Effector CD8-positive, alpha-beta T cell (primary cell): ENCODE measurements at places on chromosomes 1 and 21.

GRCh38 chr1:9031484-9032259, 5.4 kb upstream of the SLC2A7 start:
- no peak for DNase-seq

GRCh38 chr1:181356505-181357340, 126.6 kb upstream of the CACNA1E start:
- DNase-seq, result no peak

DNA sequence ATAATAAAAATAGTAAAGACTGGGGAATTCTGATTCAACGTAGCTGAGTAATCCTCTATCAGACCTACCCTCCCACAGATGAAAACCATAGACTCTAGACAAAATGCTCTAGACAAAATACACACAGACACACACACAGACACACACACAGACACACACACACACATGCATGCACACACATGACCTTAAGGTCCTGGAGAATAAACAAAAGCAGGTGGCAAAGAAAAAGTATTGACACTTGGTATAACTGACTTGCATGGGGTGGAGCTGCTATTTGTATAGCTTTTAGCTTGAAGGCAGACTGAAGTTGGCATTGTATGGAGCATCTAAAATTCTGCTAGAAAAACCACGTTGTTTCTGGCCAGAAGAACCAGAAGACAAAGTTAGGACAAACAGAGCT, 29.3 kb downstream of the C1orf141 start:
- no peak for DNase-seq

DNA sequence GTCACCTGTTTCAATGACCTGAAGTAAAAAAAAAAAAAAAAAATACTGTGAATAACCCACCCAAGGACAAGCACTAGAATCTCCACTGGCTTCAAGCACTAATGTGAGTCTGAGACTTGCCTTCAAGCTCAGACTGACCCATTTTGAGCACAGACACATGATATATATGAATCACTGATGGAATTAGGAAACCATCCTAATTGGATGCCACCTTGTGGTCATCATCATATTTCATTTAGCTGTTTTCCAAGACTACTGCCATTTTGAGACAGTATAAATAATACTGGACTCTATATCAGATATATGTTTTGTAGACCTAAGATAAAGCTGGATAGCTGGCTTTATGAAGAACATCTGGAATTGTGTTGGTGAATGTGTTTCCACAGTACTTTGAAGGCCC, 1232.0 kb downstream of the KCNT2 start:
- DNase-seq, result no peak

DNA sequence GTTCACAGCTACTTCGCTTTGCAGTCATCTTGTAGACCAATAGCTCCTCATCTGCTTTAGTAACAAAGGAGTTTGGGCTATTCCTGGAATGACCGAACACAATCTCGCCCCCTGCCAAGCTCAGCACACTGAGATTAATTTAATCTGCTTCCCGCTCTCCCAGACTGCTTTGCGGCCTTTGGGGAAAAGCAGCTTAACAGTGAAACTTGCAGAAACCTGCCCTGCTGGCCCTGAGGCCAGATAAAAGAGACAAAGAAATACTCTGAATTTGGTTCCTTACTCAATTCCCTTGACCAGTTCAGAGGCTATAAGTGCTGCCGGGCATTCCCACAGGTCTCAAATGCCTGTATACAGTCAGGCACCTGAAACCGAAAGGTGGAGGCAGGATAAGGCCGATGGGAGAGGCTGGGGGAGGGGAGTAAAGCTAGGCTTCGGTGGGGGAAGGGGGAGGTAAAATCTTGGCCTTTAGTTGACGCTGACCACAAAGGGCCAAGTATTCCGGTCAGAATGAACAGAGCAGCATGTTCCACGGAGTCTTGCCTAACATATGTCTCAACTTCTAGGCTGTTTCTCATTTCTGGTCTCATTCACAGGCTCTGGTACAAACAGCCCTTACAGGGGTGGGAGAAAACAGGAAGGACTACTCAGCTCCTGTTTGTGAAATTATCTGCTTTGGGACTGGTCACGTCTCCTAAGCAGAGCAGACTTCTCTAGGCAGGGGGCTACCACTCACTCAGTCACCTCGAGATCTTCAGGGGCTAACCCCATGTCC, 17.7 kb upstream of the A3GALT2 start:
- no peak for DNase-seq

DNA sequence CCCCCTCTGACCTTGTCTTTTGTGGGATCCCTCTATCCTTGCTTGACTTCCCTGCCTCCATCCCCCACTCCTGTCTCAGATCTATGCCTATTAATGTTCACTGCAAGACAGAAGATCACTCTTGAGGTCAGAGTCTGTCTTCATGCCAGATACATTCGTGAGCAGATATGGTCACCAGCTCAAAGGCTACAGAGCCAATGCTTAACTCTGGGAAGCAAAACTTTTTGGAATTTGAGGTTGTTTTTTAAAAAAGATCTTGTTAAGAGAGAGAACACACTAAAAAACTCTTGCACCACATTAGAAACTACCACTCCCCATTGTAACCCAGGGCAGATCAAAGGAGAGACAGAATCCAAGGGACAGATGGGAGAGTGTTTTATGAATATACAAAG, 17.1 kb upstream of the A3GALT2 start:
- DNase-seq, result no peak

DNA sequence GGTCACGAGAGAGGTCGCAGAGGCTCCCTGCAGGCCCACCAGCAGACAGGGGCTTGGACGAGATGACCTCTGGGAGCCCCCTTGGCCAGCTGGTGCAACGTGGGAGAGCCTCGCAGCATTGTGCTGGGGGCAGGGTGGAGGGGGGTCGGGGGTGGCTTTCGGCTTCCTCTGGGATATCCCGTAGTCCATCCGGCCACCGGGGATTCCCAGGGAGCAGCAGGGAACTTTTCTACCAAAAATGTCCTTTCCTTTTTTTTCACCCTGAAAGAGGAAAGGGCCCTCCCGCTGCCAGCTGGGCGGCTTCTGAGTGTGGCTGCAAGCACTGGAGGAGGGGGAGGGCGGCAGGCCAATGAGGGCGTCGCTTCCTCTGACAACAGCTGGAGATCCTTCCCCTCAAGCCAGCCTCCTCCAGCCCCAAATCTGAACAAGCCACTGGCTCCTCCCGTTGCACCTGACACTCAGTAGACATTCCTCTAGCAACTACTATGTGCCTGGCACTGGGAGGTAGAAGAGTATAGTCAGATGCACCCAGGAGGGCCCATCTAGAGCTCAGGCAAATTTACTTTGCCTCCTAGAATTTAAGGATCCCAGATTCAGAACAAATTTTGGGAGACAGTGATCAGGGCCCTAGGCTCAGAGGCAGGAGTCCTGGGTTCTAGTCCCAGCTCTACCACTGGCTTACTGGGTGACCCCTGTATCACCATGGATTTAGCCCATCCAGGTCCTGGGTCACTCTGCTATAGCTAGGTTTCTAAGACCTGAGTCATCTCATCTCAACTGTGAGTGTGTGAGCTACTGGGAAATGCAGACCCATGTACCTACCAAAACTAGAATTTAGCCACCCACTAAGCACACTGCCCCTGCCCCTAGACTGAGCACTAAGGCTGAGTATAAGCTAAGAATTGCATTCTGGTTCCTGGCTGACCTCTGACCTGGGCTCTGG, 2.7 kb downstream of the MOB3C start:
- peak; percentile 9 for DNase-seq

DNA sequence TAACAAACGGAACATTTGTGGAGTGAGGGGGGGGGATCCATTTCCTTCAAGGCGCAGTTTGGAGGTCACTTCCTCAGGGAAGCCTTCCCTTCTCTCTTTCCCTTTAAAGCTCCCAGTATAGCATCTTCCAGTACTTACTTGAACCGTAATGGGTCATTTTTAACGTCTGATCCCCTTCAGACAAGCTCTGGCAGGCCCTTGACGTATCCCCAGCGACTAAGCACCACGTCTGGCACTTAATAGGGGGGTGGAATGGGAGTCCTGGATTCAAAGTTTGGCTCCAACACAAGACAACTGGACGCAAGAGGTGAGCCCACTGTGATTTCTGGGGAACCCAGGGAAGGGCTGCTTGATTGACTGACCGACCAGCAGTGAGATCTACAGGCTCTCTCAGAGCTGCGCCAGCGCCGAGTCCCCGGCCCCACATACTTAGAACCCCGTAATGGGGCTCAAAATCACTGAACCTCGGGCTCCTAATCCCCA, 441 bp downstream of the YARS1 start:
- no peak for DNase-seq

DNA sequence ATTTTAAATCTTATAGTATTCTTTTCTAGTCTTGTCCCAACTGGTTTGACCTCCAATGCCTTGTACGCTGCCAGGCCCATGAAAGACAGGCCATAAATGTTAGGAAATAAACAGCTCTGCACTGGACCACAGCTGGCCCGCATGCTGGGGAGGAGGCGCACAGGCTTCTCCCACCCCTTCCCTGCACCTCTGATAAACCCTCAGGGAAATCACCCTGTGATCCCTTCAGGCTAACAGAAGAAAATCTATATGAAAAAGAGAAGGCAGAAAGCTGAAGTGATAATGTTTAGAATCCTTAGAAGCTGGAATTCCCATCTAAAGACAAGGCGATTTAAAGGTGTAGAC, 41.5 kb downstream of the COLGALT2 start:
- no peak for DNase-seq

DNA sequence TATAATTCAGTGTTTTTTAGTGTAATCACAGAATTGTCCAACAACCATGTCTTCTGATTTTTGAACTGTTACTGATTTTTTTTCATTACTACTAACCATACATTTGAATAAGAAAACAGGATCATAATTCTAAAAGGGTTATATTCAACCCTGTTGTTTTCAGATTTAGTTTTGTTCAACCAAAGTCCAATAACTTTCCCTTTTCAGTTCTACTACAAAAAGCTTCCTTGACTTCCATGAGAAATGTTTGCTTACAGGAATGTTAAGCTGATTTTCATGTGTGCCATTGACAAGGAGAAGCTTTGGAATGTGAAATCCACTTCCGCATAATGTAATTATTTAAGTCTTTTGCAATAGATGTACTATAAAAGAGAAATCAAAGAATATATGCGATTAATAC, 72.0 kb upstream of the ZNF326 start:
- DNase-seq, result no peak

DNA sequence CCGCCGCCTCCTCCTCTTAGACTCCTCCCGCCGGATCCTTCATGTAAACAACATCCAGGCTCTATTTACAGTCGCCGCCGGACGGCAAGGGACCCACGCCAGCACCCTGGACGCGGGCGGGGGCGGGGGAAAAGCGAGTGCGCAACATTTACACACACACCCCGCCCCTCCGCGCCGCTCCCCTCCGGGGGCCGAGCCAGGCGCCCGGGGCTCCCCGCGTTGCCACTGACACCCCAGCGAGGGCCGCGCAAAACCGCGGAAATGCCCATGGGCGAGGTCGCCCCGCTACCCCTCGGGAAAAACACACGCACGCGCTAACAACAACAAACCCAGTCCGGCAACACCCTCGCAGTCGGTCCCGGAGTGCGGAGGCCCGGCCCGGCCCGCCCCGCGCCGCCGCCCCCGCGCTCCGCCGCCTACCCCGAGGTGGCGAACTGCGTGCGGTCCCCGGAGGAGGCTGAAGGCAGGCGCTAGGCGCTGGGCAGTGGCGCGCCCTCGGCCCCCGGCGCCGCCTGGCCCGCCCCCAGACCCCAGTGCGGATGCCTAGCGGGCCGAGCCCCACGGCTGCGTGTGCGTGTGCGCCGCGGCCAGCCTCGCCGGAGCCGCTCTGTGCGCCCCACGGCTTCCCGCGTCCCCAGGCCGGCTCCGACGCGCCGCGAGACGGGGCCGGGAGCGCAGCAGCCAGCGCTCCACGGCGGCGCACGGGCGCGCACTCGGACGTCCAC, 81.1 kb upstream of the AK4 start:
- DNase-seq, result peak; percentile 63

GRCh38 chr1:247845693-247846017, 4.0 kb upstream of the OR11L1 start:
- no peak for DNase-seq

GRCh38 chr1:156947818-156948525, 27.5 kb downstream of the LRRC71 start:
- DNase-seq, result no peak

GRCh38 chr1:23957096-23957495, 2.5 kb upstream of the PNRC2 start:
- DNase-seq, result no peak

GRCh38 chr1:19737104-19737825, 62.5 kb downstream of the TMCO4 start:
- DNase-seq, result no peak

- no peak for DNase-seq
Measured at GRCh38 chr1:35030756-35031446, 844 bp downstream of the ZMYM6 start.

DNA sequence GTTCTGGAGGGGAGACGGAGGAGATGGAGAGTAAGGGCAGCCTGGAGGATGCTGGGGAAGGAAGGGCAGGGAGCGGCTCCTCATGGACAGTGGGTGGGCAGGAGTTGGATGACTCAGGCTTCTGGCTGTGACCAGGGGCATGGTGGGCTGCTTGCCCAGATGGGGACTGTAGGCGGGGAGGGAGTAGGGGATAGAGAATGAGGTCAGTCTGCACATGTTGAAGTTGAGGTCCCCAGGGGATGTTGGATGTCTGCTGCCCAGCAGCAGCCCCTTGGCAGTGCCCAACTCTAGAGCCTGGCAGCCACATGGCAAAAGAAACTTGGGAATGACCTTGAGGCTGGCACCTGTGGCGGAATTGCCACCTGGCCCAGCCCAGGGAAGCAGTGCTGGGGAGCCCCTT, 6.4 kb downstream of the SELENON start:
- DNase-seq, result no peak

DNA sequence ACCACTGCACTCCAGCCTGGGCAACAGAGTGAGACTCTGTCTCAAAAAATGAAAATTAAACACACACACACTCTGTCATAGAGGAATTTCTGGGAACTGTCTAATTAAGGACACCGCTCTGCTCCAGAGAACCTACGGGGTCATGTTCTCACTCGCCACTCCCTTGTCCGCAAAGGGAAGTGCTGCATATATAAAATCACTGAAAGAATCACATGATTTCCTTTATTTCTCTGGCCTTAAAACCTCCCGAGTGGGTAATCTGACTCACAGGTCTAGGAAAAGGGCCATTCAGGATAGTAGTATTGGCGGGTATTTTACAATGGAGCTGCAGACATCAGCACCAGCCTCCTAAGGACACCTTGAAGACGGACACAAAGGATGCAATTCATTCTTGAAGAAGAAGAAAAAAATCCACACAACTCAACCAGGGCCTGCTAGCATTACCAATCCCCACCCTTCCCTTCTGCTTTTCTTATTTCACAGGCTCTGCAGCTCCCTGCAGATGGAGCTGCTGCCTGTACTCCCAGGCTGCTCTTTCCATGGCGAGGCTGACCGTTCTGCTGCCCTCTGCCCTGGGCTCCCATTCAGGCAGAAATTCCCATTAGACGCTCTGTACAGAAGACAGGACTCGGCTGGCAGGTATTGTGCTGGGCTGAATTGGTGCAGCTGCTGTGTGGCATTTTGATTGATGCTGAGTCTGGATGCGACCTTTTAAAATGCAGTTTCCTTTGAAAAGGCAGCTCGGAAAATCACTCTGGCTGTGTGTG, 53.3 kb upstream of the FAM89A start:
- no peak for DNase-seq

DNA sequence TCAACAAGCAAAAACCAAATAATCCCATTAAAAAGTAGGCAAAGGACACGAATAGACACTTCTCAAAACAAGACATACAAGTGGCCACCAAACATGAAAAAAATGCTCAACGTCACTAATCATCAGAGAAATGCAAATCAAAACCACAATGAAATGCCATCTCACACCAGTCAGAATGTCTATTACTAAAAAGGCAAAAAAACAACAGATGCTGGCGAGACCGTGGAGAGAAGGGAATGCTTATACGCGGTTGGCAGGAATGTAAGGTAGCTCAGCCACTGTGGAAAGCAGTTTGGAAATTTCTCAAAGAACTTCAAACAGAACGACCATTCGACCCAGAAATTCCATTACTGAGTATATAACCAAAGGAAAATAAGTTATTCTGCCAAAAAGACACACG, 145.1 kb upstream of the EDN2 start:
- no peak for DNase-seq
